ENCODE measurements at places on chromosomes 11 and 22. TPM values are rescaled to one million over a fixed set of nuclear protein-coding genes. Genes with fewer than 3 reads are reported as not detected.

The CBX7 gene
- polyA plus RNA-seq: 3.4 TPM

The TYR gene
- polyA plus RNA-seq: not detected

The DKK3 gene
- polyA plus RNA-seq: 964 TPM

The MMP8 gene
- polyA plus RNA-seq: 0.11 TPM

The LRRC74B gene
- not detected for polyA plus RNA-seq

The FAM111B gene
- polyA plus RNA-seq: 2.9 TPM

The KAT5 gene
- 41.1 TPM for polyA plus RNA-seq

The ZPR1 gene
- polyA plus RNA-seq: 40.8 TPM

The UPK3A gene
- polyA plus RNA-seq: not detected

The SLC7A4 gene
- polyA plus RNA-seq: 0.03 TPM

The C11orf86 gene
- not detected for polyA plus RNA-seq

The PLEKHB1 gene
- 0.86 TPM for polyA plus RNA-seq

The PRDM10 gene
- 4.5 TPM for polyA plus RNA-seq

The SERPIND1 gene
- 0.12 TPM for polyA plus RNA-seq

The TMPRSS5 gene
- polyA plus RNA-seq: 0.07 TPM

The ZNF215 gene
- polyA plus RNA-seq: 2.9 TPM

The OR51B4 gene
- 0.11 TPM for polyA plus RNA-seq

The CD3G gene
- polyA plus RNA-seq: not detected

The PTPRCAP gene
- 0.14 TPM for polyA plus RNA-seq

The PNPLA3 gene
- polyA plus RNA-seq: 7.5 TPM

The TMEM191C gene
- 0.75 TPM for polyA plus RNA-seq

The TMEM132A gene
- 64.2 TPM for polyA plus RNA-seq

The SCGB1D2 gene
- not detected for polyA plus RNA-seq

The SPI1 gene
- polyA plus RNA-seq: not detected

The GDPD5 gene
- 8.2 TPM for polyA plus RNA-seq

The PRSS23 gene
- 82.8 TPM for polyA plus RNA-seq

The NLRP6 gene
- polyA plus RNA-seq: not detected

The MMP12 gene
- not detected for polyA plus RNA-seq

Measured in IMR-90 (cell line).